ENCODE measurements at places on chromosomes 1 and 21. TPM values are rescaled to one million over a fixed set of nuclear protein-coding genes. Genes with fewer than 3 reads are reported as not detected.

Gene ALG6
- total RNA-seq = 32.7 TPM

Gene PRAMEF12
- not detected for total RNA-seq

Gene RPTN
- total RNA-seq = 4.4 TPM

Gene TYW3
- 13.1 TPM for total RNA-seq

Gene FCRLA
- 0.30 TPM for total RNA-seq

Gene ZFP69
- 3.0 TPM for total RNA-seq

Gene LRRC39
- 35.4 TPM for total RNA-seq

Gene HES3
- total RNA-seq = not detected

All from skin of body (tissue), 3 donors.